Stimulated activated CD4-positive, alpha-beta T cell treated with anti-CD3 and anti-CD28 coated beads, TNF-alpha, amount 100 ng/mL, for 24 hours (primary cell): ENCODE measurements at places on chromosomes 5 and 9.

- no peak for DNase-seq
Measured at GRCh38 chr5:179588166-179588565, 35.3 kb downstream of the HNRNPH1 start.

DNA sequence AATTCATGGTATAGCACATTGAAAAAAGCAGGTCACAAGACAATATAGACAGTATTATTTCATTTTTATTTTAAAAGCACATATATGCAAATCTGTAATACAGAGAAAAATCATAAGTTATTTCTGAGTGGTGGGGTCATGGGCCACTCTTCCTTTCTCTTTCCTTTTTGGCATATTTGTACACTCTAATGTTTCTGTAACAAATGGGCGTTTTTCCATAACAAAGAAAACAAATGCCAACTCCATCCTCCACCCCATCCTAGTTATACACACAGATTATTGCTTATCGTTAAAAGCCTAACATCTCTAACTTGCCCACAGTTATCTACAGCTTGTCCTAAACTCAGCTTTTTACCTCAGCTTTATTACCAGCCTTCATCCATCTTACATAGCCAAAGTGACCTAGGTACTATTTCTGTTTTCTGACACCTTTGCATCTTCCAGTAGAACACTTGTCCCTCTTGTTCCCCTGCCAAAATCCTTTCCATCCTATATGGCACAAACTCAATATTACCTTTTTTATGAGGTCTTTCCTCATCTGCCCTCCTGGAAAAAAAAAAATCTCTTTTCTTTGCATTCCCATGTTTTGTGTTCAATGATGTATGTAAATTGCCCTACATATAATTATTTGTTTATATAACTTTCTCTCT lies 4.1 kb downstream of the KIAA0825 start:
- DNase-seq: no peak

- no peak for DNase-seq
Measured at GRCh38 chr9:131038256-131039128, 29.5 kb downstream of the LAMC3 start.

GRCh38 chr5:134149571-134150303 lies 27.0 kb downstream of the SKP1 start:
- DNase-seq: no peak

GRCh38 chr9:87109851-87110250 lies 162.5 kb upstream of the GAS1 start:
- DNase-seq: no peak

DNA sequence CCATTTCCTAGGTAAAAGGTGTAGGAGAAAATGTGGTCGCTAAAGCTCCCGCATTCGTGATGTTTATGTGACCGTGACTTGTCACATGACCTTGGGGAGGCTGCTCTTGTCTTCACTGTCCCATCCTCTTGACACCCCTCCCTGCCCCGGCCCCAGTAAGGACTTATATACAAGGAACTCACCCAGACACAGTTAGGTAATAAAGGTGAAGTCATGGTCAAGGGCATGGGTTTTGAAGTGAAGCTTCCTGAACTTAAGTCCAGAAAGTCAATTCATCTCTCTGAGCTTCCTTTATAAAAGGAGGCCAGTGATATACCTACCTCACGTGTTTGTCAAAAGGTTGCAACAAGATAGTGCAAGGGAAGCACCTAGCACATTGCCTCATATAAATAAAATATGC lies 17.6 kb downstream of the FGF1 start:
- DNase-seq: no peak

GRCh38 chr5:170270293-170271069 lies 27.1 kb downstream of the LCP2 start:
- no peak for DNase-seq

DNA sequence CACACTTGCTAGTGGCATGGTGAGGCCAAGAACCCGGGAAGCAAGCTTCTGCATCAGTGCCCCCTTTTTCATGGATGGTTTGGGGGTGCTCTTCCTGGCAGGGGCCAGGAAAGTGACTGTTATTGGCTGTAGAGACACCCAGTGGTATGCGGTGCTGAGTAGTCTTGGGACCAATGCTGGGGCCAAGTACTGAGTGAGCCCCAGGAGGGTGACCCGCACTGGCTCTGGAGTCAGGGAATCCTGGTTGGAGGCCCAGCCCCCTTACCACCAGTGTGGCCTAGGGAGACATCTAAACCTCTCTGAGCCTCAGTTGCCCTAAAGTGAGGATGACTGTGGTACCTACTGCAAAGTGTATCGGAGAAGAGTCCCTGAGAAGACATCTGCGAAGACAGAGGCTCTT lies 41.2 kb upstream of the SYNPO start:
- no peak for DNase-seq

DNA sequence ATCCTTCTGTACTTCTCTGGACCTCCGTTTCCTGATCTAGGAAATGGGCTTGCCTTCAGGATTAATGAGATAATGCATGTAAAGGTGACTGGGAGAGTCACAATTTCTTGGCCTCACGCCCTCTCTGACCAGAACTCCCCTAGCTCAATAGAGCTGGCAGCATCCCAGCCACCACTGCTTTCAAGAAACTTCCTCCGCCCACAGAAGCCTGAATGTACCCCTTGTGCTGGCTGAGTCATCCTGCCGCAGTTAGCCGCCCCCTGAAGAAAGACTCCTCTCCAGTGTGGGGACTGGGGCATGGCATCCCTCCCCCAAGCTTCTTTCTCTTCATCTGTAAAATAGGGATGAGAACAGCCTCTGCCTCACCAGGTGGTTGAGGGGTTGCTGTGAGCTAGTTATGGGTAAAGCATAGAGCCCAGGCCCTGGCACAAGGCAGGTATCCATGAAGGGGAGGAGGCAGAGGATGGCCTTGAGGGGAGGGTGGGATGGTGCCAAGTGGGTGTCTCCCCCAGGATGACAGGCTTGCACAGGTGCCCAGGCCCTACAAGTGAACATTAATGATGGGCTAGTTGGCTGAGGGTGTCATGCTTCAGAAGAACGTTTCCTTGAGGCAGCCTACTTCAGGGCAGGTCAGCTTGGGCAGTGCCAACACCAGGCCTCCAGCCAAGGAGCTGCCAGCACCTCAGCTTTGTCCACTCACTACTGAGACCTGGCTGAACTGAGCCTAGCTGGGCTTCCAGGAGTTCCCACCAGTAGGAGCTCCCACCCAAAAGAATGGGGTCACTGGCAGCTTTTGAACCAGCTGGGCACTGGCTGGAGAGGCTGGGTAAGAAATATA lies 3.4 kb downstream of the PDLIM4 start:
- DNase-seq: no peak

DNA sequence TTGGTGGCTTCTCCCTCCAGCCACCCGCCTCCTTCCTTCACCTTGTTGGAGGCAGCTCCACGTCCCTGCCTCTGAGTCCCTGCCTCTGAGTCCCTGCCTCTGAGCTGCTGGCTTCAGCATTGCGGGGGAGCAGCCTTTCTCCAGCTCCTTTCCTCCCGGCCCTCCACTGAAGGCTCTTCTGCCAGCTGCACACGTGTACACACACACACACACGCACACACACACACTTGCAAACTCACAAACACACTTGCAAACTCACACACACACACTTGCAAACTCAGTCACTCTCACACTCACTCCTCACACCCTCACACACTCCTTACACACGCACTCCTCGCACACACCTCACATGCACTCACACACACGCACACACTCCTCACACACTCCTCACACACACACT lies 45.1 kb downstream of the C9orf50 start:
- no peak for DNase-seq

DNA sequence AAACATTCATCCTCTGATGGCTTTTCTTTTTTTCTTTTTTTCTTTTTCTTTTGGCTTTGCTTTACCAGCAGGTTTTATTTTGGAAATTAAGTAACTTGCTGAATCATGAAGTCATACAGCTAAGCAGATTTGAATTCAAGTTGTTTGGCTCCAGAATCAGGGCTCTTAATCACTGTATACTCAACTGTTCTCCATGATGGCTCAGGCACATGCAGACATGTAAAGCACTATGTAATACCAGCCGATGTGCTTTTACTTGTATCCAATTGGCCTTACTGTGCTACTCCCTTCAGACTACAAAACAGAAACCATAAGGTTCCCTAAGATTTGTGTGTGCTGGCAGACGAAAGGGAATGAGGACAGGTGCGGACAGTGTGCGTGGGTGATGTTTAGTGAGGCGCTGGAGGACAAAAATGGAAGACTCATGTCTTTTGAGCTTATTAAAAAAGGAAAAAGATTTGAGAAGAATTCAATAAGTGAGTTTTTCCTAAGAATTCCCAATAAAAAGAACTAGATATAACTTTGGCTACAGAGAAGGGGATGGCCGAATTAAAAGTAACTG lies 44.7 kb upstream of the OTP start:
- no peak for DNase-seq

DNA sequence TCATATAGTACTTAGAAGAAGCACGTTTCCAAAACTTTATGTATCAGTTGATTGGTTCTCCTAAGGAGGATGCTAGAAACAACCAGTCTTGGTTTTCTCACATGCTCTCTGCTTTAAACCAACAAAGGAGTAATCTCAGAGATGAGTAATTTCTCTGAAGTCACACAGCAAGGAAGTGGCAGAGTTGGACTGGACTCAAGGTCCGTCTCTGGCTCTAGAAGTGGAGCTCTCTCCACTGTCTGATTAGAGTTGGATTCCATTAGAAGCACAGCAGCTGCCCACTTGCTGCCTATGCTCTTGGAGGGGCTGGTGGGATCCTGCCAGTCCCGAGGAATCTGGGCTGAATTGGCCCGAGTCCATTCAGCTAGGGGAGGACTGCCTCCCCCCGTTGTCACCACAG lies 21.0 kb downstream of the RALGPS1 start:
- no peak for DNase-seq

DNA sequence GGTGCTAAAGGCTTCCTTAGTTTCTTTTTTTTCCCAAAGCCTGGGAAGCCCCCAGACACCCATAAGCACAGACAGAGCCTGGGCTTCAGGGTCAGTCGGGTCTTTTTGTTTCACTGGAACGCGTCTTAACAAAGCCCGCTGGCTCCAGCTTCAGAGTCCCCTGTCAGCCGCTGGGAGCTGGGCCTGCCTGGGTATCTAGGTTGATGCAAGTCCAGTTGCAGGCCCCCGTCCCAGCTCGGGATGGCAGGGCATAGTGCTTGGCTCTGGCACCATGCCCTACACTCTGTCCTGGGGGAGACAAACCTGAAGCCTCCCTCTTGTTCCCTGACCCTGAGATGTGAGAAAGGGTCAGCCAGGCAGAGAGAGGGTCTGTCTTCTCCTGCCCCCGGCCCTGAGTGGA lies 14.5 kb downstream of the OLFM1 start:
- DNase-seq: no peak

DNA sequence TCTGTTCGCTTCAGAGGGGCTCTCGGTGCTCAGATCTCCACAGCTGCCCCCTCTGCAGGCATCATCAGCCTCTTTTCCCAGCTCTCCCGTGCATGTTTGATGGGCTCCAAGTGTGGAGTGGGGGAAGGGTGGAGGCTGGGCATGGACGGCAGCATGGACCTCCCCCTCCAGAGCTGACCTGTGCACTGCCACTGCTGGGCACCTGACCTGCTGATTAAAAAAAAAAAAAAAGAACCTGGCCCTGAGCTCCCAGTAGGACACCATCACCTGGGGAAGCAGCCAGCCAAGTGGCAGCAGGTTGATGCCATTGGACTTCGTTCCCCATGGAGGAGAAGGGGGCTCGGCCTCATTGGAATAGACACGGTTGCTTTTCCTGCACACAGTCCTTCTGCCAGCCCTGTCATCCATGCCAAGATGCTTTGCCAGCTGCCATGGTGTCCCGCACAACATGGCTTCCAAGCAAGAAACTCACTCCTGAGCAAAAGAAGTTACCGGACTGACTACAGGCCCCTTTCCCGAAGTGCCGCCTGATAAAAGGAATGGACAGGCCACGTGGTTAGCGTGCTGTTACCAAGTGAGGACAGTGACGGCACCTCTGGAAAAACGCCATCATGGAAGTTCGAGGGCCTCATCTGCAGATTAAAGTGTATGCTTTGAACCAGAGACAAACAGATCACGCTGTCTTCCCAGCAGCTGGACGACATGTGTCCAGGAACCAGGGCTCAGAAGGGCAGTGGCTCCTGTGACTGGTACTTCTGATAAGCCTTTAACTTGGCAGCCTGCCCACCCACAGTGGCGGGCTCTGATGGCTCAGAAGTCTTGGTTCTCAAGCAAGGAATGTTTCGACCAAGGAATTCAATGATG lies 14.7 kb upstream of the BRD3OS start:
- DNase-seq: no peak

DNA sequence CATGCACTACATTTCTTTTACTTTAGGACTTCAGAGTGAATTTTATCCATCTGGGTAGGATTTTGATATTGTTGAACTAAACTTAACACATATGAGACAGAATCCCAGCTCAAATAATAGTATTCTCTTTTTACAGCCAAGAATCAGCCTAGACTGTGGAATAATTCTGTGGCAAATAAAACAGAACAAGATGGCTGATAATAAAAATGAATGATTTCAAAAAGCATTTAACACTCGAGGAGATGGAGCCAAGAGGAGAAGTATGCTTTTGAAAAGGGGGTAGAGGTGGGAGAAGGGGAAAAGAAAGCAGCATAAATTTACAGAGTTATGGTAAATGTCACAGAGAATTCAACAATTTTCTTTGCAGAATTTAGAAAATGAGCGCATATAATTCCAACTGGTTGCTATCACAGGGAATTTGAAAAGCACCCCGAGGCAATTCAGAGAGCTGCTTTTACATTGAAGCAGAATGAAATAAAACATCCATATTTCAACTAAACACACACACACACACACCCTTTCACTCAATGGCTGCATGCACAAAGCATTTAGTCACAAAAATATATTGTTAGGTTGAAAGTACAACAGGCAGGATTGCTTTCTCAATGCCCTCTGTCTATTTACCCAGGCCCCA lies 60.2 kb upstream of the DMAC1 start:
- DNase-seq: no peak

- no peak for DNase-seq
Measured at GRCh38 chr5:153486771-153487170, 3.7 kb upstream of the GRIA1 start.

GRCh38 chr5:175021841-175022625 lies 297.7 kb downstream of the MSX2 start:
- DNase-seq: no peak

DNA sequence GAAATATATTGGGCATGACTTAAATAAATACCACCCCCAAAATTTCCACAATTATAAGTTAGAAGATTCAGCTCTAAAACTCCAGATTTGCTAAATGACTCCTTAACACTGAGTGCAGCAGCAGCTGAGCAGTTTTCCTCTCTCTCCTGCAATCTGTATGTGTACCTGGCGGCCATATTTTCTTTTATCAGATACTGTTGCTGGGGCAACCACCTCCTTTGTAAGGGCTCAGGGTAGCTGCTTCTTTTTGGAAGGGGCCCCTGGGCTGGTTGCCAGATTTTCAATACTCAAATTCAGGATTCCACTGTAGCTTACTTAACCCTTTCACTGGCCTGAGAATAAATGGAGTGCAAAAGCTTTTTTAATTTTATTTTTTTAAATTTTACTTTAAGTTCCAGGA lies 197.0 kb downstream of the TAF11L14 start:
- no peak for DNase-seq

DNA sequence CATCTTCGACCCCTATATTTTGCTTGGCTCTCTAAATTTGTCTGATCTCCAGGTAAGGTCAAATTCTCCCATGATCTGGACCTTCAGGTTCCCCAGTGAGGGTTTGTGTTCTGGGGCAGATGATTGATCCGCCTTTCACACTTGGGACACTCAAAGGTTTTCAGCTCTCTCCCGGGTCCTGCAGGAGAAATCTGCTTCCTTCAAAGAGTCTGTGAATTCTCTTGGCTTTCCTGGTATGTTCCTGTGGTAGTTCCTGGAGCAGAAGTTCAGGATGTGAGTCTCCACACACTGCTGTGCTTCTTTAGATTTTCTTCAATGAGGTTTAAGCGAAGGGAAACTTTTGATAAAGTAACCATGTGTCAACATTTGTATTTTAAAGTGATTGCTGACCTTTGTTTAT lies 318.0 kb downstream of the TAF11L14 start:
- DNase-seq: no peak
